Lower leg skin (tissue), 4 donors: ENCODE measurements at places on chromosomes 16 and 17.
A peak's percentile ranks its signal among the peaks of the same experiment; 100 is the strongest.

GRCh38 chr16:81036751-81037350 is 1.2 kb downstream of the ATMIN start:
- DNase-seq, result no peak

GRCh38 chr17:12896180-12896785 is 107.0 kb downstream of the ARHGAP44 start:
- DNase-seq, result no peak

GRCh38 chr17:4939546-4939795 is 375 bp downstream of the SLC25A11 start:
- DNase-seq, result no peak

DNA sequence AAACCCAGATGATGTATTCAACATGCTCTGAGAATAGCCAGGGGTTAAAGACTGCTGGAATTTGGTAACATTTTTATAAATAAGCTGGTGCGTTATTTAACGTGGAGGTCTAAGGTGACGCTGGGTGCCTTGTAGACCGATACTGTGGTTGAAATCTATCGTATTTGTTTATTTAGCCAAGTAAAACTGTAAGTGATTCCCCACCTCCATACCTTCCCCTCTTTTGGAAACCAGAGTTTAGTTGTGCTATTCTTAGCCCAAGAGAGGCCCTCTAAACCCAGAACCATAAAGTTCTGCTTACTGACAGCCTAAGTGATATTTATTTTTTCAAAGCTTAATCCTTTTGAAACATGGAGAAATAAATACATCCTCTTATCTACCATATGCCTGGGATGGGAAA is 744.5 kb downstream of the WWOX start:
- no peak for DNase-seq

DNA sequence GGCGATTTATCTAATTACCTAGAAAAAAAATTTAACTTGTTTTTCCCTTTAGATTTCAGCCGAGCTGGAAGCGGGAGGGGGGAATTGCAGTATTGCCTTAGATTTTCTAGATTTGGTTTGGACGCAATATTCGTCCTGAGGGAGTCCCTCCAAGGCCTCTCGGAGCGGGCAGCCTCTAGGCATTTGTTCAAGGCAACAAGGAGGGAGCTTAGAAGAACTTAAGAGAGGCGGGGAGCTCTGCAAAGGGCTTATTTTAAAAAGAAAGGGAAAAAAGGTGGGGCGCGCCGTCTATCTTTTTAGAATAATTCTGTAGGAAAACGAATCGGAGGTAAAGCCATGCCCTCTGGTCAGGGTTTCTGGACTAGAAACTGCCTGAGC is 407 bp upstream of the TMEM94 start:
- DNase-seq, result no peak

GRCh38 chr17:55068862-55069811 is 100.6 kb downstream of the STXBP4 start:
- DNase-seq, result no peak

DNA sequence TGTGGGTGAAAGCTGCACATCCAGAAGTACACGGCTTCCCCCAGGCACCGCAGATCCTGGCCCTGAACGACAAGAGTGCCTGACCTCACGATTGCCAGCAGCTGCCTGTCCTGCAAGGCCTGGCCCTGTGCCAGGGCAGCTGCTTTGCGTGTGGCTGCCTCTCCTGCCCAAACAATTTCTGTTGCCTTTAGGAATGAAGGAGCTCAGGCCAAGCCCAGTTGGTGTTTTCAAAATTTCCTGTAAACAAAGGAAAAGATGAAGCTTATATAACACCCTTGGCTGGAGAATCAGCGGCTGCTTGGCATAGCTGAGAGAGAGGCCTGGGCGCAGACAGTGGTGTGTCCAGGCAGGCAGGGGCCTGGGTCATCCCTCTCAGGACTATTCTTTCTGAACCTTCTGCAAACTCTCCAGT is 11.7 kb upstream of the SLC47A2 start:
- peak; percentile 93 for DNase-seq

GRCh38 chr16:13552062-13552959 is 367.6 kb upstream of the ERCC4 start:
- no peak for DNase-seq

GRCh38 chr17:67576471-67577115 is 141.1 kb upstream of the NOL11 start:
- DNase-seq, result no peak

- no peak for DNase-seq
These were observed 4.3 kb downstream of the SPDYE4 start for GRCh38 chr17:8753976-8754440.

DNA sequence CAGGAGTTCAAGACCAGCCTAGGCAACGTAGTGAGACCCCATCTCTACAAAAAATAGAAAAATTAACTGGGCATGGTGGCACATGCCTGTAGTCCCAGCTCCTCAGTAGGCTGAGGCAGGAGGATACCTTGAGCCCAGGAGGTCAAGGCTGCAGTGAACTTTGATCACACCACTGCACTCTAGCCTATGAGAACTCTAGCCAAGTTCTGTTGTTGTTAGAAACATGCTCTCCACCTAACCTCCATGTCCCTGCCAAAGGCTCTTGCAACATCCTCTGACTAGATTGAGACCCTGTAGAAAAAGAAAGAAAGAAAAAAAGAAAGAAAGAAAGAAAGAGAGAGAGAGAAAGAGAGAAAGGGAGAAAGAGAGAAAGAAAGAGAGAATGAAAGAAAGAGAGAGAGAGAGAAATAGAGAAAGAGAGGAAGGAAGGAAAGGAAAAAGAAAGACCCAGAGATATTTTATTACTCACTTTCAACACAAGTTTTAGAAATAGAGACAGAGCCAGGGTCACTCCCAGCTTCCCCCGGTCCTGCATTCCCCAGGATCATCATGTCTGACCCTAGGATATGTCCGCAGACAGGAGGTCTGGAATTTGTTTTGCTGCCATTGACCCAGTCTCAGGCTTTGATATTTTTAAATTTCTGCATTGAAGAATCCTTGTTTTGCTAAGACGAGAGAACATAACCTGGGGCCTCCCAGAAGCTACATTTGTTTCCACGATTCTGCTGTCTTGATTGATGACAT is 376.5 kb upstream of the CDH5 start:
- DNase-seq, result no peak

GRCh38 chr17:46736100-46736499 is 82.4 kb downstream of the WNT3 start:
- DNase-seq, result no peak

GRCh38 chr16:70433458-70434103 is 5.3 kb downstream of the ST3GAL2 start:
- DNase-seq, result no peak

GRCh38 chr16:30052671-30053372 is 12.7 kb upstream of the ALDOA start:
- DNase-seq, result peak; percentile 98

DNA sequence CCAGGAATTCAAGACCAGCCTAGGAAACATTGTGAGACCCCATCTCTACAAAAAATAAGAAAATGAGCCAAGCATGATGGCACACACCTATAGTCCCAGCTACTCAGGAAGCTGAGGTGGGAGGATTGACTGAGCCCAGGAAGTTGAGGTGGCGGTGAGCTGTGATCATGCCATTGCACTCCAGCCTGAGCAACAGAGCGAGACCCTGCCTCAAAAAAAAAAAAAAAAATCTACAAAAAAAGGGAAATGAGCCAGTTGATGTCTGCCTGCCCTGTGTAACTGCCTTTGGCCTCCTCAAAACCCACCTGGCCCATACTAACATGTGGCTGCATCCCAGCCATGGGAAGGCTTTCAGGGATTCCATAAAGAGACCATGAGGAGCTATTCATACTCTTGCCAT is 4.5 kb downstream of the RANBP10 start:
- no peak for DNase-seq

GRCh38 chr16:118857-119256 is 19.6 kb downstream of the NPRL3 start:
- DNase-seq, result no peak

DNA sequence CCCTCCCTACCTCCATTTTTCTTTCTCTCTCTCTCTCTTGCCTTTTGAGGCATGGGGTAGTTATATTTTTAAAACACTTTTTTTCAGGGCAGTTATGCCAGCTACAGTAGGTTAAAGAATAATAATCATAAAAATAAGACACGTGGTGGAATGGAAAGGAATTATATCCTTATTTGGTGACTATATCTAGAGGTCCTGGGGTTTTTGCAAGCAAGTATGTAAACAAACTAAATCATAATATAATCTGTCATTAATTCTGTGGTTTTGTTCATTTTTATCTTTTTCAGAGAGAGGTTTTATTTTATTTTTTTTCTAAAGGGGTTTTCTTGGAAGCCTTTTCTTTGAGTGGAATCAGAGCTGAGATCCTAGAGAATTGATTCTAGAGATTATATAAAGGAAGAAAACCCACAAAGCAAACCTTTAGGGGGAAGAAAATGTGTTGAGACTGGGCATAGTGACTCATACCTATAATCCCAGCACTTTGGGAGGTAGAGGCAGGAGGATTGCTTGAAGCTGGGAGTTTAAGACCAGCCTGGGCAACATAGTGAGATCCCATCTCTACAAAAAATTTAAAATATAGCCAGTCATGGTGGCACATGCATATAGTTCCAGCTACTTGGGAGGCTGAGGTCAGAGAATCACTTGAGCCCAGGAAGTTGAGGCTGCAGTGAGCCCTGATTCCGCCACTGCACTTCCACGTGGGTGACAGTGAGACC is 53.2 kb downstream of the NQO1 start:
- DNase-seq, result no peak

GRCh38 chr17:32894245-32894644 is 17.3 kb upstream of the MYO1D start:
- DNase-seq, result no peak

DNA sequence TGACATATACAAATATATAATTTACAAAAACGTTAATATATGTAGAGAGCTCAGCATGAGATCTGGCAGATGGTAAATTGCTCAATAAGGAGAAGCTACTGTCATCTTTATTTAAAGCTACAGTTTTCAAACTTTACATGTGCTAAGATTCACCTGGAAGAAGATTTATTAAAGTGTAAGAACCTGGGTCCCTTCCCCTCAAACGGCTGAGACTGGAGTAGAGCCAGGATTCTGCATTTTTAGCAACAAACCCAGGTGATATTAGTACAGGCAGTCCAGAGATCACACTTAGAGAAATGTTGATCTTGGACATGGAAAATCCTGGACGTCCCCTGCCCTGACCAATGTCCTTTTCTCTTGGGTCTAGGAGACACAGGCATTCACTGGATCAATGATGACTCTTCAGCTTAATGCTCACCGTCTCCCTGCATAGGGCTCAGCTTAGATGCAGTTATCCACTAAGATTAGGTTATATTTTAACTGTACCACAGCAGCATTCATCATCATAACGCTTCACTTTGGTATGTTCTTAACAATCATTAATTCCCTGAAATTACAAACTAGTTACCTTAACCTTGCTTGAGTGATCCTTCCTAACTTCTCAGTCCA is 20.4 kb downstream of the CDR2 start:
- no peak for DNase-seq

- no peak for DNase-seq
These were observed 5.9 kb downstream of the SCARF1 start for GRCh38 chr17:1639549-1640180.

GRCh38 chr16:65312795-65313194 is 190.9 kb upstream of the CDH11 start:
- DNase-seq, result no peak

- DNase-seq, result no peak
These were observed 59.4 kb upstream of the SIAH1 start for GRCh38 chr16:48444574-48444973.

DNA sequence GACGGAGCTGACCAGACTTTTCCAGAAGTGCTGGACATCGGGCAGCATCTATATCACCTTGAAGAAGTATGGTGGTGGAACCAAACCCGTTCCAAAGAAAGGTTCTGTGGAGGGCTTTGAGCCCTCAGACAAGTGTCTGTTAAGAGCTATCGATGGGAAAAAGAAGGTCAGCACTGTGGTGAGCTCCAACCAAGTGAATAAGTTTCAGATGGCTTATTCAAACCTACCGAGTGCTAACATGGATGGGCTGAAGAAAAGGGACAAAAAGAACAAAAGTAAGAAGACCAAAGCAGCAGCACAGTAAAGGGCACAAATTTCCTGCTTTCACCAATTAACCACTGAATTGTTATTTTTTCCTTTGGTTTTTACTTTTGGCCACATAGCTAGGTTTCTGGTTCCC is 6.9 kb downstream of the KAT7 start:
- no peak for DNase-seq

DNA sequence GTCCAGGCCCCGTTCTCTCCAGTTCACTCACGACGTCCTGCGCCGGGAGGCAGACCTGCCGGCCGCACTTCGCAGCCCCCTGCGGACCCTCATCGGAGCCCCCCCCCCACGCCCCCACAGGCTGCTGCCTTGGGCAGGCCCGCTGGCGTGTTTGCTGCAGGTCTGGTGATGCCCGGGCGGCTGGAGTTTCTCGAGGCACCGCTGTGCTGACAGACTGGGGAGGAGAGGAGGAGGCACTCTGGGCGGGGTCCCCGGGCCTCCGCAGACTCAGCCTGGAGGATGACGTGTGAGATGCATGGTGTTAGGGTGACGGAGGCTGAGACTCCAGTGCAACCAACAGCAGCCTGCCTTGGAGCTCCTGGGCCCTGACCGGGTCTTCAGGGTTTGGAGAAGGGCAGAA is 24.1 kb downstream of the BAIAP2 start:
- DNase-seq, result no peak

DNA sequence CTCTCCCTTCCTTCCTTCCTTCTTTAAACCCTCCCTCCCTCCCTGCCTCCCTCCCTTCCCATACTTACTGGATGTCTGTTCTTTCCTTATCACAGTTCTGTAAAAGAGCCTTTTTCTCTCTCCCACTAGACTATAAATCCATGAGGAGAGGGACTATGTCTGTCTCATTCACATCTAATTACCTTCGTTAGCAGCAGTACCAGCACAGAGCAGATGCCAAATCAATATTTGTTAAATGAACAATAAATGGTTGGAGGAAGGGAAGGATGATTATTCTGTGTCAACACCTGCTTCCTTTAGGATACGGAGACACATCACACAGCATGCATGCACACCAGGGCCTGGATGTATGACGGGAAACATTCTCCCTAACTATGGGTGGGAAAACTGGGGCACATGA is 94.2 kb downstream of the DNAH3 start:
- no peak for DNase-seq

DNA sequence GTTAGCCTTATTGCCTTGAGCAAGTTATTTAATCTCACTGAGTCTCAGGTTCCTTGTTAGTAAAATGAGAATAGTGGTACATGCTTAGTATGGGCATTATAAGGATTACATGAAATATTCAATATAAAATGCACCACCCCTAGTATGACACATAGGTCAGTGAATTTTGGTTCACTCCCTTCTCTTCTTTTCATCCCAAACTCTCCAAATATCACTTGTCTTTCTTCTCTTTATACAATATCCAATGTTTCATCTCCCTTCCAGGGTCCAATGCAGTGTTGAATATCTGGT is 28.4 kb upstream of the CCL2 start:
- no peak for DNase-seq

DNA sequence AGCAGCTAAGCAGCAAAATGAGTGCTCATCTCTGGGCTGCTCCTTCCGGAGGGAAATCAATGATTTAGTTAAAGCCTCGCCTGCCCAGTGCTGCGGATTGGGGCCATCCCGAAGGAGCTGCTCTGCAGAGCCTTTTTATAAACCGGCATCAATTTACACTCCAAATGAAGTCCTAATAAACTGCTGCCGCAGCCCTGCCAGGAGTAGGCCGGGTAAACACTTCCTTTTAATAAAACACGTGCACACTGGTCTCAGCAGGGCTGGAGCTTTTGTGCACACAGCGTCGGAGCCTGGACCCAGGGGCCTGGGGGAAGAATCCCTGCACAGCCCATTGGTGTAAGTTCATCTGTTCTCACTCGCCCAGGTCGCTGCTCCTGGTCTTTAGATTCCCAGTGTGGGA is 79.6 kb upstream of the HS3ST2 start:
- no peak for DNase-seq
